NCI-H526 treated with DMSO at 0.1 percent for 48 hours (cell line): ENCODE measurements at places on chromosomes 6 and 20.

DNA sequence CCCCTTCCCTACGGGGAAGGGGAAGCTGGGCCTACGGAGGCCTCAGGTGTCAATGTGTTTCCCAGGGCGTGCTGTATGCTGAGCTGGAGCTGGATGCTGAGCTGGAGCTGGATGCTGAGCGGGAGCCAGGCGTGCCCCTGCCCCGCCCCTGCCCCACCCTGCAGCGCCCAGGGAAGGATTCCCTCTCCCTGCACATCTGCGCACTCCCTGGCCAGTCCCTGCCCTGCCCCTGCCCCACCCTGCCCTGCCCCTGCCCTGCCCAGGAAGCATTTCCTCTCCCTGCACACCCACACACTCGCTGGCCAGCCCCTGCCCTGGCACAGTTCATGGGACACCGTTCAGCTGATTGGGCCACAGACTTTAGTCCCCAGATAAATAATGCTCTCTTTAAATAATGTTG, 196.8 kb downstream of the SMOC2 start:
- no peak for DNase-seq

- DNase-seq = no peak
These were observed 160.6 kb downstream of the HIVEP2 start for GRCh38 chr6:142784344-142784743.

GRCh38 chr6:26613689-26614683, 17.2 kb downstream of the ABT1 start:
- DNase-seq = no peak

DNA sequence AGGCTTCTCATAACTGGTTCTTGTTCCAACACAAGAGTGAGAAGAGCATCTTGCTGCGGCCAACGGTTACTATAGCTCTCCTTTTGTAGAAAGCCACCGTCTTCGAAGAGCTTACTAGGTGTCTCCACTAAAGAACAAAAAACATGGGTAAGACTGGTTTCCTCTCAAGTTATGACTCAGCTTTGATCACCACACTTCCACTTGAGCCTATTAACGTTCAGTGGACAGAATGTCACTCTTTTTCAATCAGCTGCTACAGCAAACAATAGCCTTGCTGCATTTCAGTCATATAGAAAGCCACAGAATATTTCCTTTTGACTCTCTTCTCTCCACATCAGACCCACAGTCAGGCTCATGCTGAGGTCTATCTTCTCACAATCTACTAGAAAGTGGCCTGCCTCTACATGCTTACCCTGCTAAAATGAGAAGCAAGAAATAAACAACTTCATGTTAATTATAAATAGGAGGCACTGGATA, 243.5 kb upstream of the PREP start:
- DNase-seq = no peak

GRCh38 chr6:166165558-166166313, 1.9 kb downstream of the TBXT start:
- DNase-seq = no peak

- DNase-seq = no peak
These were observed 3.4 kb downstream of the MDGA1 start for GRCh38 chr6:37694259-37694658.

- DNase-seq = no peak
These were observed 91.4 kb downstream of the TAF4 start for GRCh38 chr20:61974357-61974665.

DNA sequence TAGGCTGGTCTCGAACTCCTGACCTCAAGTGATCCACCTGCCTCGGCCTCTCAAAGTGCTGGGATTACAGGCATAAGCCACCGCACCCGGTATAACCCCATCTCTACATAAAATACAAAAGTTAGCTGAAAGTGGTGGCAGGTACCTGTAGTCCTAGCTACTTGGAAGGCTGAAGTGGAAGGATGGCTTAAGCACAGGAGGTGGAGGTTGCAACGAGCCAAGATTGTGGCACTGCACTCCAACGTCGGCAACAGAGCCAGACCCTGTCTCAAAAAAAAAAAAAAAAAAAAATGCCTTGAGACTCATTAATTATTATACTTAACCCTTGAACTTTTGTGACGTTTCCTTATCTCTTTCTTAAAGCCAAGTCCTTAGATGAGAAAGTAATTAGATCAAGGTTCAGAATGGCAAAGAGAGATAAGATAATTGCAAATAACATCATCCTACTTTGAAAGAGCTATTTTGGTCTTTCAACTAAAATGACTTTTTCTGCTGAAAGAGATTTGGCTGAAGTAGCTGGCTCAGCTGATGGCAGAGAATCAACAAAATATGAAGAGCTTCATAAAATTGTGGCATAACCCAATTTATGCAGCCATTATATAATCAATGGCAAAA, 4.7 kb upstream of the SHLD1 start:
- no peak for DNase-seq

GRCh38 chr20:4181956-4182945, 166.9 kb upstream of the RNF24 start:
- no peak for DNase-seq

- no peak for DNase-seq
These were observed 106.9 kb downstream of the TRDN start for GRCh38 chr6:123529843-123530242.
